ENCODE measurements at places on chromosomes 3 and 15.

GRCh38 chr3:180354214-180354613 lies 247.7 kb upstream of the TTC14 start:
- DNase-seq = no peak

- DNase-seq = no peak
Measured at GRCh38 chr15:92675485-92675884, 19.9 kb upstream of the FAM174B start.

DNA sequence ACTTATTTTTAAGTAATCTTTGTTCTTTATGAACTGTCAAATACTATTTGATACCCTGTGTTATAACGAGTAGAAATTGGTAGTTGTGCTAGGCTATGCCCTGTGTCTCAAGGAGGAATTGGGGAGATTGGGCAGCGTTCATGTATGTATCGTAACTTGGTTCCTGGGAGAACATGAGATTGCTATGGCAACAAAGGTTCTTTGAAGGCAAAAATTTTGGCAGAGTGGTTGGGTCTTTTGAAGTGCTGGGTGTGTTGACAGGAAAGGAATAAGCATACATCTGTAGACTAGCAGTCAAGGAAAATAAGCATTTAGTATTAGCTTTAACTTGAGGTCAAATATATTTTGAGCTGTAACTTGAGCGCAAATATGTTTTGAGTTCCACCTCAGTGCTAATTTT lies 45.3 kb downstream of the TCF12 start:
- no peak for DNase-seq

DNA sequence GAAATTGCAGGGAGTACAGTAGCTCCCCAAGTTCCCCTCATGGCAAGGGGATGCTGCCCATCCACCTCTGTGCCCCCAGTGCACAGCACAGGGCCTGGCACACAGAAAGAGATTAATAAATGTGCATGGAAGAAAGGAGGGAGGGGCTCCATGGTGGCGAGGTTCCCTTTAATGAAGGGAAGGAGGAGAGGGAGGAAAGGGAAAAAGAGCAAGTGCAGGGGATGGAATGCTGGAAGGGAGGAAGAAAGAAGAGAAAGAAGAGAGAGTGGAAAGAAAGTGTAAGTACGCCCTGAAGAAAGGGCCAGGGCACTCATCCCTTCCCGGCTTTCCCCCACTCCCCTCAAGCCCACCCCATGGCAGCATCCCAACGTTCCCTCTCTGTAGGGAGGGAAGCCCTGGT lies 1.5 kb upstream of the VIPR1 start:
- DNase-seq = no peak

DNA sequence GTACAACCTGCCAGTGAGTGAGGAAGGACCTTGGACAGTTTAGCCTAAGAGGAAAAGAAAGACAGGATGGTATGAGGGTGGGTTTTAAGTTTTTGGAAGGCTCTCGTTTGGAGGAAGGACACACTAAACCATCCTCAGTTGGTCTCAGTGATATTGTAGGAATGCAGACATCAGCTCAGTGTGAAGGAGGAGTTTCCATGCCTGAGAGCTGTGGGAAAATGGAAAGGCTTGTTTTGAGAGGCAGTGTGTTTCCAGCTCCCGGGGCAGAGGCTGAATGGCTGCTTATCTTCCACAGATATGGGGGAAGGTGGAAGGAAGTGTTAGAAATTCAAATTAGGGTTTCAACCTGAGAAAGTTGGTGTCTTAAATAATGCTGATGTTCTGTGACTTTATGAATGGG lies 89.6 kb upstream of the MYZAP start:
- no peak for DNase-seq

DNA sequence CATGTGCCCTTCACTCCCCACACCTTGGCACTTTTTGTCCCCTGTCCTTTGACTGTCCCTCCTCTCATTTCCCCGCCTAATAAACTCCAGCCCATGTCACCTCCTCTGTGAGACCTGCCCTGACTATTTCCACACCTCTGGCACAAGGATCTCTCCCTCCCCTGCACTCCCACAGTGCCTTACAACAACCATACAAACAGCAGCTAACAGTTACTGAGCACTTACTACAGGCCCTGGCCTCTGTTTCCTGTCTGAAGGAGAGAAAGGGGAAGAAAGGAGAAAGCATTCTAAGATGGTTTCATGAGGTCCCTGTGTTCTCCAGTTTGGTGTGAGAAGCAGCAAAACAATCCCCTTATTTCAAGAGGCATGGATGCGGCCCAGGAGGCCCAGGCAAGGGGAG lies 20.0 kb upstream of the TRH start:
- no peak for DNase-seq

DNA sequence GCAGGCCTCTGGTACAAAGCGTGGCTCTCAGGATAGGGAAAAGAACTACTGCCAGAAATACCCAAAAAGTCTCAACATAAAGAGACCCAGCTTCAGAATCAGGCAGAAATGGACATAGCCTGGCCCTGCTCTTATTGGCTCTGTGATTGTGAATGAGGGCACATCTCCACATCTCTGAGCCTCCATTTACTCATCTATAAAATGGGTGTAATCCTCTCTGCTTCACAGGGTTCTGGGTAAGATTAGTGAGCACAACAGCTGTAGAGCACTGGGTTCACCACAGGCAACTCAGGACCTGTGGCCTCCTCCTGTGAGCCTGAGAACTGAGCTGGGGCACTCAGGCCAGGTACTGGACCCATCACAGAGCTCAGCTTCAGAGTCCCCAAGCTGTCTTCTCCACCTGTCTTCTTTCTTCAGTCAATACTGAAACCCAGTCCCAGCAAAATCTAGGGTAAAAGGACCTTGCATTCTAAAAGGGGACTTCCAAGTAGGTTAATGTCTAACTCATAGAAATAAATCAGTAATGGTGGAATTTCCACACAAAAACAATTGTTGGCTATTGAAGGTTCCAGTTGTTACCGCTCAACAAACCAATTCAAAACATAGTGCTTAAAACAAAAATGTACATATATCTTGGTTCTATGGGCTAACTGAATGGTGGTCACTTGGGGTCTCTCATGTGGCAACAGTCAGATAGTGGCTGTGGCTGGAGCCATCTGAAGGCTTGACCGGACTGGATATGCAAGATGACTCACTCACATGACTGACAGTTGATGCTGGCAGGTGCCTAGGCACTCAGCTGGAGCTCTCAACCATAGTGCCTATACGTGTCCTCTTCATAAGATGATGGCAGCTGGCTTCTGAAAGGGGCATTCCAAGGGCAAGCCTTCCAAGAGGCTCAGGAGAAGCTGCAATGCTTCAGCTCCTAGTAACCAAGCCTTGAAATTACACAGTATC lies 47.3 kb downstream of the TRIM42 start:
- DNase-seq = no peak

DNA sequence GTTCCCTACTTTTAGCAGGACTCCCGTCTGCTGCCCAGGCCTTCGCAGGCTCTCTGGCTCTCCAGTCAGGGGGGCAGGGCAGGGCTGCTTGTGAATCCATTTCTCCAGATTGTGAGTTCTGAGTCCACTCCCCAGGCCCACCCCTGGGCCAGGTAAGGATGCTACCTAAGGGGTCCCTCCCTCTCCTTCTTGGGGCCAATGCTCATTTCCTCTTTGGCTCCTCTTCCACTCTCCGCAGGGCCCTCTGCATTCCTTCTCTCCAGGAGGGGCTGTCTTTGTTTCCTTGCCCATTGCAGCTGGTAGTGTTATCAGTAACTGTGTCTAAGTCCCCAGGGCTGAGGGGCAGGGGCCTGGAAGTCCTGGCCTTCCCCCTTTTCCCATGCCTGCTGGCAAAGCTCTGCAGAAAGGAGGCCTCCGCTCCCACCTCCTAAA lies 13.0 kb upstream of the CACNA2D2 start:
- DNase-seq = no peak

DNA sequence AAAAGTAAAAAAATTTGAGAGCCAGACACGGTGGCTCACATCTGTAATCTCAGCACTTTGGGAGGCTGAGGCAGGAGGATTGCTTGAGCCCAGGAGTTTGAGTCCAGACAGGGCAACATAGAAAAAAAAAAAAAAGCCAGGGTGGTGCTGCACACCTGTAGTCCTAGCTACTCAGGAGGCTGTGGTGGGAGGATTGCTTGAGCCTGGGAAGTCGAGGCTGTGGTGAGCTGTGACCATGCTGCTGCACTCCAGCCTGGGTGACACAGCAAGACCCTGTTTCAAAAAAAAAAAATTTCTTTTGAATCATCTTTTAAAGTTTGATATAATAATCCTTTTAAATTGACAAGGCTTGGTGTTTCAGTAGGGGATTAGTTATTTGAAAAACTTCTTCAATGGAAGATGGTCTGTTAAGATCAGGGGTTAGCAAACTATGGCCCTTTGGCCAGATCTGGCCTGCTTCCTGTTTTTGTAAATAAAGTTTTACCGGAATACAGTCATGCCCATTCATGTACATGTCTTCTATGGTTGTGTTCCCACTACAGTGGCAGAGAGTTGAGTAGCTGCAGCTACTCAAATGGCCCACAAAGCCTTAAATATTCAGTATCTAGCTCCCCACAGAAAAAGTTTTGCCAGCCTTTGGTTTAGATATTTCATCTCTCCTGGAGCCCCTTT lies 28.9 kb downstream of the CDAN1 start:
- DNase-seq = no peak

DNA sequence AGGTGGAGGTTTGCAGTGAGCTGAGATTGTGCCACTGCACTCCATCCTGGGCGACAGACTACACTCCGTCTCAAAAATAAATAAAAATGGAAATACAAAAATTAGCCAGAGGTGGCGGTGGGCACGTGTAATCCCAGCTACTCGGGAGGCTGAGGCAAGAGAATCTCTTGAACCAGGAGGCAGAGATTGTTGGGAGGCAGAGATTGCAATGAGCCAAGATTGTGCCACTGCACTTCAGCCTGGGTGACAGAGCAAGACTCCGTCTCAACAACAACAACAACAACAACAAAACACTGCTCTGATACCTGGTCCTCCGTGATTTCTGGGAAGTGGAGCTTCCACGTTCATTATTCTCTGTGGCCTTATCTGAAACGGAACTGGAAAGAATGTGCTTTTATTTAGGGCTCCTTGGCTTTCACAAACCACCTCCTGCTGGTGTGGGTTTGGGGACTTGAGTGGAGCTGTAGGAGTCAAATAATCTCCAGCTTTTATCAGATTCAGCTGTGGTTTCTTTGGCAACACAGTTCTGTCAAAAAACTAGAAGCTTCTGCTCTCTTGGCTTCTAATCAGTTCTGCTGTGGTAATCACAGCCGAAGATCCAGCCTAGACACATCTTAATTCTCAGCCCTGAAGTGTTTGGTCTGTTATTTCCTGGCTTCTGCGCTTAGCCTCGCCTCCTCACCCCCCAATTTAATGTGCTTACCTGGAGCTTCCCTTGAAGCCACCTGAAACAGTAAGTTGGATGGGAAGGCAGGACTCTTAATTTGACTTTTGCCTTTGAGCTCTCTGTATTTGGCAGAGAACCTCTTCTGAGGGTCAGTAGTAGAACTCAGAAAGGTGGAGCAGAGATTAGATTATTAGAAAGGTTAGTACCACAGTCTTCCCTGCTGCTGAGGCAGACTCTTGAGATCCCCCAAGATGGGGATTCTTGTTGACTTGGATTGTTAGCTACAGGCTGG lies 21.4 kb downstream of the IRAK2 start:
- peak; percentile 49 for DNase-seq

DNA sequence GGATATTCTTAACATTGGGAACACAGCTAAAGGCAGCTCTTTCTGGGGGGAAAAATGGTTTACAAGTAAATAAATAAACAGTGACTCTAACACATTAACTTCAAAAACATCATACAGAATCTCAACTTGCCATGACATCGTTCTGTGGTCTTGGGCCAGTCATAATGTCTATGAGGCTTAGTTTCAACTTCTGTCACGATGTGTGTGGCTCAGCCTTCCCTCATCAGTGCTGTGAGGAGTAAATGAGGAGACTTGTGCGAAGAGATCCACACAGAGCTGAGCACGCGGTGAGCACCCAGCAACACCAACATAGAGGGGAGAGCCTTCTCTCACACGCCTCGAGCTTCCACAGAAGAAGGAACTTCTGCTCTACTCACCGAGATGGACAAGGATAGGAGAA lies 49.0 kb downstream of the DZIP1L start:
- DNase-seq = no peak

- no peak for DNase-seq
Measured at GRCh38 chr3:50164984-50165909, 10.1 kb downstream of the SEMA3F start.
